ENCODE measurements at places on chromosomes 16 and 17.
A peak's percentile ranks its signal among the peaks of the same experiment; 100 is the strongest.

DNA sequence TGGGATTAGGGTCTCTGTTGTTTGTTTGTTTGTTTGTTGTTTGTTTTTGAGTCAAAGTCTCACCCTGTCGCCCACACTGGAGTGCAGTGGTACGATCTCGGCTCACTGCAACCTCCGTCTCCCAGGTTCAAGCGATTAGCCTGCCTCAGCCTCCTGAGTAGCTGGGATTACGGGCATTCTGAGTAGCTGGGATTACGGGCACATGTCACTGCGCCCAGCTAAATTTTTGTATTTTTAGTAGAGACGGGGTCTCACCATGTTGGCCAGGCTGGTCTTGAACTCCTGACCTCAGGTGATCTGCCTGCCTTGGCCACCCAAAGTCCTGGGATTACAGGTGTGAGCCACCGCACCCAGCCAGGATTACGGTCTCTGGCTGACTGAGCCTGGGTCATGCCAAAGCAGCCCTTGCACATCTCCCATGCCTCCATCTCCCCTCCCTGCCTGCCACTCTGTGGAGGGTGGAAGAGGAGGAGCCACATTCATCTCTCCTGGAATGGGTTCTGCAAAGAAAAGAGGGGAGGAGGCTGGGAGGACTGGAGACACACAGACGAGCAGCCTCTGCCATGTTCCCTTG lies 59.2 kb downstream of the BEAN1 start:
- DNase-seq: no peak

GRCh38 chr17:9226794-9227135 lies 205.5 kb downstream of the NTN1 start:
- DNase-seq: no peak

GRCh38 chr17:74603037-74603635 lies 11.1 kb upstream of the CD300LD start:
- no peak for DNase-seq

DNA sequence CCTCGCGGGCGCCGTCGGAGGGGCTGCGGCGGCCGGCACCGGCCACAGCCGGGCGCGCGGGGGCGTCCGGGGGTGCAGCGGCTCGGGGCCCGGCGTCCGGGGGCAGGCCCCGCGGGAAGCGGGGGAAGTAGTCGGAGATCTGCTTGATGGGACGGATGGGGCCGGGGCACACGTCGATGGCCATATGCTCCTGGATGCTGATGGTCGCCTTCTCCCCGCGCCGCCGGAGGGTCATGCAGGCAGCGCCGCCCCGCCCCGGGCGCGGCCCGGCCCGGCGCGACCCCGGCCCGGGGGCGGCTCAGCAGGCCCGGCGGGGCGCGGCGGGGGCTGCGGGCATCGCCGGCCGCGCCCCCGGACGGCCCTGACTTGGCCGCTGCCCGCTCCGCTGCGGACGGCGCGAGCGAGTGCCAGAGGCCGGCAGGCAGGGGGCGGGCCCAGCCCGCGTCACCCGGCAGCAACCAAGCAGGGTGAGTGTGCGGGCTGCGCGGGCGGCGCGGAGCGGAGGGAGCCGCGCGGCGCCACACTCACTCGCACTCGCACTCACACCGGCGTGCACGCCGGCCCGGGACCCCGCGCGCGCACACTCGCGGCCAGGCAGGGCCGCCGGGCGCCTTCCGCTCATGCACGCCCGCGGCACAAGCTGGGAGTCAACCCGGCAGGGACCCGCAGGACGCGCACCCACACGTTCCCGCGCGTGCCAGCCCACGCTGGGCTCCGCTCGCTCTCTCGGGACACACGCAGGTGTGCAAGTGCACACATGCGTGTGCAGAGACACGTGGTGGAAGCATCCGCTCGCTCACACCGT lies at the start of gene DOC2B:
TSS of gene DOC2B (minus strand) at position 406 of the 805 bp plus-strand sequence. CDS start at position 235, 171 bp downstream.
- peak; percentile 48 for DNase-seq

- no peak for DNase-seq
Measured at GRCh38 chr17:33657181-33657580, 364.1 kb upstream of the ASIC2 start.

GRCh38 chr17:39627712-39628516 lies 1.2 kb downstream of the PPP1R1B start:
- DNase-seq: no peak

GRCh38 chr17:64063088-64063487 lies 42.7 kb upstream of the ICAM2 start:
- DNase-seq: no peak

GRCh38 chr17:7508145-7508544 lies 24.0 kb downstream of the POLR2A start:
- DNase-seq: no peak

GRCh38 chr16:3607634-3608033 lies 3.8 kb downstream of the SLX4 start:
- no peak for DNase-seq

- DNase-seq: no peak
Measured at GRCh38 chr16:88064889-88065746, 113.9 kb downstream of the BANP start.

- no peak for DNase-seq
Measured at GRCh38 chr16:72203401-72203800, 31.4 kb upstream of the PMFBP1 start.

- DNase-seq: peak; percentile 75
Measured at GRCh38 chr17:74757502-74757901, 9.1 kb downstream of the NHERF1 start.

- DNase-seq: no peak
Measured at GRCh38 chr17:79645777-79646088, 34.9 kb upstream of the RBFOX3 start.

DNA sequence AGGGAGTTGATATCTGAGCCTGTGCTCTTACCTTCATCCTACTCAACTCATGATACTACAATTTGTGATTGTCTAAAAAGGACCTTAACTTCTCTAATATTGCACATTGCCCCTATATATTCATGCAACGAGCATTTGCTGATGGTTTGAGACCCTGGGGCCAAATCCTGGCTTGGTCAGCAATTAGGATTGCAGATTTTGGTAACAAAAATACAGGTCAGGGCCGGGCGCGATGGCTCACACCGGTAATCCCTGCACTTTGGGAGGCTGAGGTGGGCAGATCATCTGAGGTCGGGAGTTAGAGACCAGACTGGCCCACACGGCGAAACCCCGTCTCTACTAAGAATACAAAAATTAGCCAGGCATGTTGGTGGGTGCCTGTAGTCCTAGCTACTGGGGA lies 35.4 kb upstream of the HAPSTR1 start:
- DNase-seq: no peak

All from cerebellar cortex (tissue), 1 donor.